ENCODE measurements at places on chromosomes 7 and 10.

DNA sequence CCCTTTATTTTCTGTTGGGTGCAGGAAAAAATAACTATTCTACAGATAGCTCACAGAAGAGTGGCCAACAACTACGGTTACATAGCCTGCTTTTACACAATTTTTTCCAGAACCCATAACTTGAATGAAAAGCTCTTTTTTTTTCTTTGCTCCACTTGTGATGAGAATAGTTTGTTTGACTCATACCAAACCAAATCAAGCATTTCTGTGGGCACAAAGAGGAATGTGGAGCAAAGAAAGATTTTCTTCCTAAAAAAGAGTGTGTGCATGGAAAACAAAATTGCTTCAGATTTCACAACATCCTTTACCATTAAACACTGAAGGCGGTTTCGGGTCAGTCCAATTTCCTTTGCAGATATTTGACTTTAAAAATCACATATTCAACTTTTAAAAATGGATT, 54.8 kb upstream of the RAB11FIP2 start:
- no peak for DNase-seq

GRCh38 chr7:99109108-99110051, 34.5 kb downstream of the SMURF1 start:
- no peak for DNase-seq

DNA sequence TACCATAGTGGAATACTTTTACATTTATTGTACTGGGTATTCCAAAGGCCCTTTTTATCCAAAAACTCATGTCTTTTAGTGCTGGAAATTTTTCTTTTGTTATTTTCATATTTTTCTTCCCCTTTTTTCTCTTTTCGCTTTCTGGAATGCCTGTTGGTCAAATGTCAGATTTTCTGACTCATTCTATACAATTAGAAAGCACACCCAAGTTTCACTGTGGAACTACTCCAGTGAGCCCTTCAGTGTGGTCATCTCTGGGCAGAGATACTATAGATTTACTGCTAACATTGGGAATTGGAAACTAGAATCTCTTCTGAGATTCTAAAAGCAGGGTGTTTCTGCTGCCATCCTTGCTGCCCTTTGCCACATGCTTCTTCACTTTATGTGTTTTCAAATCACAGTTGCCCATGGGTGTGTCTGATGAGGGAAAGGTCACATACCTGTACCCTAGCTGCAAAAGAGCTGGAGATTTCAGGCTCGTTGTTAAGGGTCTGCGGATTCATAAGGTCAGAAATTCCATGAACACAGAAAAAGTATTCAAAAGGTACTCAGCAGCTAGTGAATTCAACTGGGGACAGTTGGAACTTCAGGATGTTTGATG, 5.6 kb upstream of the WASL start:
- DNase-seq = no peak

- no peak for DNase-seq
Measured at GRCh38 chr7:7327423-7327822, 145.1 kb downstream of the C1GALT1 start.

DNA sequence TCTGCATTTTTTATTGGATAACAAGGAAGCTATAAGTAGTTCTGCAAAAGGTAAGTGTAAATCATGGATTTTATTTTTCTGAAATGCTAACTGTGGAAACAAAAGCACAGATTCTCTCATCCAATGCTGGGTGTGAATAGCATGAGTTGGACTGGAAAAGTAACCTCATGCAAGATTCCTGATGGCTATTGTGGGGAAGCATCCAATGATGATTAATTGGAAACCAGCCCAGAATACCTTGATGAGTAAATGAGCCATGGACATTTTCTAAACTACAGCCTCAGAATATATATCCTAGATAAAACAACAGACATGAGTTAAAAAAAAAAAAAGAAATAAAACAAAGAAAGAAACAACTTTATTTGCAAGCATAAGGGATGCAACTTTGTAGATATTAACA, 934.6 kb downstream of the CCSER2 start:
- no peak for DNase-seq

GRCh38 chr7:81676105-81676811, 93.6 kb downstream of the HGF start:
- no peak for DNase-seq

DNA sequence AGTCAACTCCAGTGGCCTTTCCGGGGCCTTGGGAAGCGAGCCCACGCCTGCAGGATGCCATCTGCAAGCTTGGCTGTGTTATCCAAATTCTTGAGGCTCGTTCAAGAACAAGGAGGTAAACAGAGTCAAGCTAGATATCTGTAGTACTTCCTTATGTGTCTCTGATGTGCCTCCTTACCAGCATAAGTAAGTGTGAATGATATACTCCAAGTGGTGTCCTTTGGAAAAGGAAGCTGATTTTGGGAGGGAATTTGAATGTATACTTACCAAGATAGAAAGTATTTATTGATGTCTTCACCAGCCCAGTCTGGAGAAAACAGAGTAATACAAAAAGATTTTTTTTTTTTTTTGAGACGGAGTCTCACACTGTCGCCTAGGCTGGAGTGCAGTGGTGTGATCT, 372.3 kb upstream of the GALNT17 start:
- no peak for DNase-seq

GRCh38 chr10:131142517-131143380, 168.8 kb downstream of the TCERG1L start:
- DNase-seq = no peak

- no peak for DNase-seq
Measured at GRCh38 chr10:107767185-107767584, 602.7 kb upstream of the SORCS1 start.

- no peak for DNase-seq
Measured at GRCh38 chr10:126073606-126074005, 177.2 kb downstream of the FANK1 start.

- peak; percentile 68 for DNase-seq
Measured at GRCh38 chr7:73811760-73812168, 19.0 kb upstream of the CLDN4 start.

- DNase-seq = no peak
Measured at GRCh38 chr10:106967452-106967851, 197.1 kb downstream of the SORCS1 start.

DNA sequence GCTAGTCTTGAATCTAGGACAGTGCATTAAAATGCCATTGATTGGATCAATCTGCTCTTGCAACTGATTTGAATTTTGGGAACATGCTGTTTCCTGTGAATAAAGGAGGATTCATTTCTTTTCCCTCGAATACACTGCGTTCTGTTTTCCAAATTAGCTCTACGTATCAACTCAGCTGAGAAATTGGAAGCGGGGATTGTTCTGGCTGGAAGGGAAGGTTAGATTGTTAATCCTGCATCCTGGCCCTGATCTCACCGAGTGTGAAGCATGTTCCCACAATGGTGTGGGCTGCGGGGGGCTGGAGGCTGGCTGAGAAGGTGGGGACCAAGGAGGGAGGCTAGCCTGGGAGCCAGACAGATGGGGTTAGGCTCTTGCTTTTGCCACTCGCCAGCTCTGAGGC, 17.6 kb downstream of the HTRA1 start:
- no peak for DNase-seq

GRCh38 chr10:32795598-32796183, 162.3 kb downstream of the ITGB1 start:
- DNase-seq = no peak

- DNase-seq = no peak
Measured at GRCh38 chr10:42680267-42680666, 41.9 kb upstream of the ZNF33B start.

DNA sequence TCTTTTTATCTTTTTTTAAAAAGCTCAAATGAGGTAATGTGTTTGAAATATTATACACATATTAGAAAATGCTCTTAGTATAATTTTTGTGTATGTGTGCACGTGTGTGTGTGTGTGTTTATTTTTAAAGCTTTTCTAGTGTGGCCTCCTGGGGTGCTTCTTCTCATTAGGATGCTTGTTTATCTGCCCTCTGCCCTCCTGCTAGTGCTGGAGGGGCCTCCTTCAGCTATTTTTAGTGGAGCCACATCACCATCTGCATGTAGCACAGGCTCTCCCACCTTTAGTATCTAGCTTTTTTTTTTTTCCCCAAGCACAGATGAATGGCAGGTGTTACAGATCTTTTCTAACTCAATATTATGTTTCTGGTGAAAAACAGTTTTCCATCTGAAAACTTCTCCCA, 155.7 kb upstream of the TMEM229A start:
- DNase-seq = no peak

DNA sequence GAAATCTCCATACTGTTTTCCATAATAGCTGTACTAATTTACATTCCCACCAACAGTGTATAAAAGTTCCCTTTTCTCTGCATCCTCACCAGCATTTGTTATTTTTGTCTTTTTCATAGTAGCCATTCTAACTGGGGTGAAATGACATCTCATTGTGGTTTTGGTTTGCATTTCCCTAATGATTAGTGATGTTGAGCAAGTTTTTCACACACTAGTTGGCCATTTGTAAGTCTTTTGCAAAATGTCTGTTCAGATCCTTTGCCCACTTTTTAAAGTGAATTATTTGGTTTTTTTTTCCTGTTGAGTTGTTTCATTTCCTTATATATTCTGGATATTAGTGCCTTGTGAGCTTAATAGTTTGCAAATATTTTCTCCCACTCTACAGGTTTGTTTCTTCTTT, 101.0 kb upstream of the NFE2L3 start:
- DNase-seq = no peak

DNA sequence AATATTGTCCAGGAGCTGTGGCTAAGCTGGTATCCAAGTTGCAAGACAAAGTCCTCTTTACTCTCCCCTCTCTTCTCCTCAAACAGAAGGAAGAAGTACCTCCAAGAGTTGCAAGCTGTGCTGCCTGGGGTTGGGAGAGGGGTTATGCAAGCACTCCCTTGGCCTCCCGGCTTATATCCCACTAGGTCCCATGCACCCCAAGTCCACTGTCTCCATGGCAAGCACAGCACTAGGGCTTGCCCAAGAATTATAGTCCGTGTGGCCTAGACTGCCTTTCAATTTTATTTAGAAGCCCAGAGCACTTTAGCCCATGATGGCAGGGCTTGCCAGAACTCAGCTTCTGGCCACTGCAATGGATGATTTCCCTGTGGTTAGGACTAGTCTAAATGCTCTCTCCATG, 40.4 kb upstream of the TECTB start:
- DNase-seq = no peak

Measured in activated CD4-positive, alpha-beta T cell treated with anti-CD3 and anti-CD28 coated beads, Interleukin-2, amount 50 U/mL, for 48 hours (primary cell).